ENCODE measurements at places on chromosomes 12 and 14. TPM values are rescaled to one million over a fixed set of nuclear protein-coding genes. Genes with fewer than 3 reads are reported as not detected.

GRCh38 chr12:104285740-104286515, 17.6 kb upstream of the EID3 start:
- DNase-seq: peak; percentile 60

The TAS2R8 gene
- total RNA-seq: not detected

DNA sequence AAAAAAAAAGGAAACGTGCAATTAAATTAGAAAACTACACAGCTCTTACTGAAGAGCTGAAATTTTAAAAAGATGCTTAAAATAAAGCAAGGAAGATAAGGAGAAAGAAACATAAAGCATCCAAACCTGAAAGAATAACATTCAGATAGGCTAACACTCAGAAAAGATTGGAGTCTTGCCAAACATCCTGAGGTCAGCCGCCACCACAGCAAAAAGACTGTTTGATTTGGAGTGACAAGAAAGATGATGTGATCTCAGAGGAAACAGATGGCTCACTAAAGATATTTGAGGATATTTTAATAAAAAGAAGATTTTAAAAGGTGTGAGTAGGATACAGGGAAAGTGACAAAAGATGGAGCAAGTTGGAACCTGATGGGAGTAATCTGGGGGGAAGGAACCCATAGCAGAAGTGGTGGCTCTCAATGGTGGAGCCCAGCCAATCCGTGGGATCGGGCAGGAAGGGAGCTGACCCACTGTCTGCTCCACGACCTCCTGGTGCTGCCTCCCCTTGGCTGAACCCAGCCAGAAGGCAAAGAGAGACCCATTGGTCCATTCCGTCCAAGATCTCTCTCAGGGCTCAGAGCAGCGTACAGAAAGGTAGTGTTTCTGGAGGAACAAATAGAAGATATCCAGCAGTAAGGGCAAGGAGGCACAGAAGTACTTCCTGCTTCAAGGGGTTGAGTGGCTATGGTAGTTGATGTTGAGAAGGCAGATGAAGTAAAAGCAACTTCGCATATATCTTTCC, 469.6 kb downstream of the RGS6 start:
- no peak for DNase-seq

DNA sequence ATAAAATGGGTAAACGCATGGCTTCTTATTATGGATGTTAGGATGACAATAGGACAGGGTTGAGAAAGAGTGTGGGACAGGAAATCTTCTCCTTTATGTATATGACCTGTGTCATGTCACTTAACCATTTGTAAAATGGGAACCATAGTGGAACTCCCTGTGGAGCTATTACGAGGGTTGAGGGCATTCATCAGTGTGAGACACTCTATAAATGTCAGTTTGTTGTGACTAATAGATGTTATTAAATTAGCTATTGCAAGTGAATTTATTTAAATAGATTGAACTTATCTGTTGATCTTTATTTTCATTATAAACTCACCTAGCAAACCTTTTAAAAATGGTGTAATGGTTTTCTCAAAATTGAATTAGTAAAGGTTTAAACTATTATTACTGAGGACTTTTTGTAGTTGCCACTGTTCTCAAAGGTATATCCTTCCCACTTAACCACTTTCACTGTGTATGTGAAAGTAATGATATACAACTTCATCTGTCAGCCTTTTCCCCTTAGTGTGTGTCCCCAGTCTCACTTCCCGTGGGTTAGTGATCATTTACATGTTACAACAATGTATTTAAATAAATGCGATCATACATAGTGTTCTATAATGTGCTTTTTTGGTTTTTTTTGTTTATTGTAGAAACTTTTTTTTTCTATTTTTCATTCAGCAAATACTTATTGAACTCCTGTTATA, 17.1 kb downstream of the HELB start:
- no peak for DNase-seq

GRCh38 chr12:98256830-98257229, 258.6 kb upstream of the TMPO start:
- no peak for DNase-seq

GRCh38 chr14:79331830-79332229, 879.5 kb downstream of the DIO2 start:
- DNase-seq: no peak

The KLRC1 gene
- total RNA-seq: not detected

The GPRC5D gene
- total RNA-seq: not detected

The SSTR1 gene
- total RNA-seq: under 0.01 TPM

- DNase-seq: no peak
Measured at GRCh38 chr14:51951656-51952055, 37.7 kb upstream of the RTRAF start.

- no peak for DNase-seq
Measured at GRCh38 chr14:54651649-54652048, 84.7 kb downstream of the SAMD4A start.

DNA sequence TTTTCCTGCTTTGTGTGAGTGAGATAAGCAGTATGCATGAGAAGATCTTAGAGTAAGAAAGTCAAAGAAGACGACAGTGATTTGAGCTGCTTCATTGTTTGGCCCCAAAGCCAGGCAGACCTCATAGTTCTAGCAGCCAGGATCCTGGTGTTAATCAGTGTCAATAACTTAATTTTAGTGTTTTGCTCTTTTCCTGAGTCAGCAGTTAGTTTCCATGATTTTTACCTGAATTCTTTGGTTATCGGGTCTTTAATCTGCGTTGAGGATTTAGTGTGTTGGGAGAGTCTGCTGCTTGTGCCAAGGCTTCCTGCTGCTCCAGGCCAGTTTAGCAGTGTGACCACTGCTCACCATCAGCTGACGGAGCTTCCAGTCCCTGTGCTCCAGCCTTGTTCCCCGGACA, 241.6 kb upstream of the SOX5 start:
- DNase-seq: no peak

DNA sequence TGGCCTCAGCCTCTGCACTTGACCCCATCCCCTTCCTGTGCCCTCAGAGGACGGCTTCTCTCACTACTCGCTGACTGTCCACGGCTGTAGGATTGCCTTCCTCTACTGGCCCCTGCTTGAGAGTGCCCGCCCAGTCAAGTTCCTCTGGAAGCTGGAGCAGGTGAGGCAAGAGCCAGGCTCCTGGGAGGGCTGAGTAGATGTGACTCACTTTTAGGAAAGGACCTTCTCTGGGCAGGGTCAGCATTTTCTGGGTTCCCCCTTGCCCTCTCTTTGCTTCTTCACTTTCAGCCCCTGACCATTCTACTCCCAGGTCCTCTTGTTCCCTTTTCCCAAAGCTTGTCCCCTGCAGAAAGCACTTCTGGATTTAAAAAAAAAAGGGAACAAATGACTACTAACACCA, 7.7 kb downstream of the CLSTN3 start:
- DNase-seq: no peak

DNA sequence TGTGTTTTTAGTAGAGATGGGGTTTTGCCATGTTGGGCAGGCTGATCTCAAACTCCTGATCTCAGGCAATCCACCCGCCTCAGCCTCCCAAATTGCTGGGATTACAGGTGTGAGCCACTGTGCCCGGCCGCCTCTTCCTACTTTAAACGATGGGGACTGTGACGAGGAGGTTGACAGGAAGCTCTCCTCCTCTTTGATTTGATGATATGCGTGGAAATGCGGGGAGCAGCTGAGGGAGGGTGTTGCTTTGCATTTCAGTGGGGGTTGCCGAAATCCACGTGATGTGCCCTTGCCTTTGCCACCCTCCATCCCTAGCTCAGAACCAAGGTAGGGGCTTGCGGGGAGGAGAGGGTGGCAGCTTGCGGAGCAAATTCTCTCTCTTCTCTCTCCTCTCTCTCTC, 189.6 kb downstream of the AACS start:
- no peak for DNase-seq

The DCN gene
- total RNA-seq: not detected

The SLC24A4 gene
- total RNA-seq: under 0.01 TPM

DNA sequence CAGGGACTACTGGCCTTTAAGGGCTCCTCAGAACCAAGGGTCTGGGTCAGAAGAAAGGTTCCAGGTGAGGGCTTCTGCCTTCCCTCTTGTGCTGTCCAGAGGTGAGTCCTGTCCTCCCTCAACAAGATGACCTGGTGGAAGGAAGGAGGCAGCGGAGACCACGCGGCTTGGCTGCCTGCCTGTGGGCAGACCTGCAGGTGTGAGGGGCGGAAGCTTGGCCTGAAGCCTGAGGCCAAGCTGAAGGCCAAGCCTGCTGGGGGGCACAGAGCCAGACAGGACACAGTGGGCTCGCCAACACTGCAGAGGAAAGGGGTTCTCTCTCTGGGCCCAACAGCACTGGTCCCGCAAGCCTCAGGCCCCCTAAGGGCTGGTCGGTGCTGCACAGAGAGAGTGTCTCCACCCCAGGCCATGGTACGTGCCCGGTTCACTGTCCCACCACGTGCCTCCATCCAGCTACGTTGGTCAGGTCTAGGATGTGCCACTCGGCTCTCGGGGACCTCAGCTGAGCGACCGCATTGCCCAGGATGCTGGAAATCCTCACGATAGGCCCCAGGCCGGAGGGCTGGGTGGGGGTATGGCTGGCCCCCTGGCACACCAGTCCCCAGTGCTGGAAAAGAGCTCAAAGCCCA, 170.0 kb upstream of the PRMT8 start:
- no peak for DNase-seq

GRCh38 chr12:93853698-93854478, 176.7 kb downstream of the CRADD start:
- DNase-seq: no peak

DNA sequence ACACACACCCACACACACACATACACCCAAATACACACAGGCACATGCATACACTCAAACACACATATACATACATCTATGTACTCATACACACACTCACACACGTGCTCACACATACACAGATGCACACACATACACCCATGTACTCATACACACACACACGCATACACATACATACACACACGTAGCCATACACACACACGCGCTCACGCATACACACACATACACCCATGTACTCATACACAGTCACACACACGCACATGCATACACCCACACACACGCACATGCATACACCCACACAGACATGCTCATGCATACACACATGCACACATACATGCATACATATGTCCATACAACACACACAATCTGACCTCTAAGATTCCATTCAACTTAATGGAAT, 87.7 kb upstream of the ANO2 start:
- no peak for DNase-seq

DNA sequence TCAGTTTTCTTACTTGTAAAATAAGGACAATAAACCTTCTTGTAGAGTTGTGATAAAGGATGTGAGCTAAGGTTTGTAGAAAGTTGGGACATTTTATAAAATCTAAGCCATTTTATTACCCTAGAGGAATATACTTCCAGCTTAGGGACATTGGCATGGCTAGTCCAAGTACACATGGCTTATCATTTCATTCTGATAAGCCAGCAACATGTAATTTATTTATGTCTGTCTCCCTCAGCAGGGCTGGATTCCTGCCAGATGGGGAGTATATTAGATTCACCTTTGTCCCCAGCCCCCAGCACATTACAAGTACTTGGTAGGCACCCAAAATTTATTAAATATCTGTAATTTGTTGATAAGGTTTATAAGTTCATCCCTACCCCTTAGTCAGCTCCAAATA, 6.3 kb upstream of the ATG14 start:
- no peak for DNase-seq
